ENCODE measurements at places on chromosomes 11 and 22.

DNA sequence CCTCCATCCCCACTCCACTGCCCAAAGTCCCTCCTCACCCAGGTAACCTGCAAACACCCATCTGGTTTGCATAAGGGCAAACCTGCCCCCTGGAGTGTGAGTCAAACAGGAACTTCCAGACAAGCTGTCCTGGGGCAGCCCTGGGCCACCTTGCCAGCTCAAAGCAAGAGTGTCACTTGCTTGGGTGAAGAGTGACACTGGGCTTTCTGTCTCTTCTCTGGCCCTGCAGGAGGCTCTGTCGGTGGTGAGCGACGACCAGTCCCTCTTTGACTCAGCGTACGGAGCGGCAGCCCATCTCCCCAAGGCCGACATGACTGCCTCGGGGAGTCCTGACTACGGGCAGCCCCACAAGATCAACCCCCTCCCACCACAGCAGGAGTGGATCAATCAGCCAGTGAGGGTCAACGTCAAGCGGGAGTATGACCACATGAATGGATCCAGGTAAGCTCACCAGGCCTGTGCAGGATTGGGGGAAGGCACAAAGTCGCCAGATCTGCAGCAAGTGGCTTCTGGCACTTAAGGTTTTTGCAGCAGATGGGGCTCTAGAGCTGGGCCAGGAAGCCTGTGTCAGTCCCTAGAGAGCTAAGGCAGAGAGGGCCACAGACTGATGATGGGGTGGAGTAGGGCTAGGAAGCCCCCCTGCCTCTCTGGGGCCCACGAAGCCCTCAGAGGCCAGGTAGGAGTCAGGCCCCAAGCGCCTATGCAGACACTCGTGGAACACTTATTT is 64.2 kb downstream of the FLI1 start:
- DNase-seq: no peak

- DNase-seq: no peak
These were observed 227.1 kb downstream of the DDX10 start for GRCh38 chr11:108891909-108892511.

GRCh38 chr11:3160252-3161031 is 4.7 kb downstream of the OSBPL5 start:
- DNase-seq: no peak

DNA sequence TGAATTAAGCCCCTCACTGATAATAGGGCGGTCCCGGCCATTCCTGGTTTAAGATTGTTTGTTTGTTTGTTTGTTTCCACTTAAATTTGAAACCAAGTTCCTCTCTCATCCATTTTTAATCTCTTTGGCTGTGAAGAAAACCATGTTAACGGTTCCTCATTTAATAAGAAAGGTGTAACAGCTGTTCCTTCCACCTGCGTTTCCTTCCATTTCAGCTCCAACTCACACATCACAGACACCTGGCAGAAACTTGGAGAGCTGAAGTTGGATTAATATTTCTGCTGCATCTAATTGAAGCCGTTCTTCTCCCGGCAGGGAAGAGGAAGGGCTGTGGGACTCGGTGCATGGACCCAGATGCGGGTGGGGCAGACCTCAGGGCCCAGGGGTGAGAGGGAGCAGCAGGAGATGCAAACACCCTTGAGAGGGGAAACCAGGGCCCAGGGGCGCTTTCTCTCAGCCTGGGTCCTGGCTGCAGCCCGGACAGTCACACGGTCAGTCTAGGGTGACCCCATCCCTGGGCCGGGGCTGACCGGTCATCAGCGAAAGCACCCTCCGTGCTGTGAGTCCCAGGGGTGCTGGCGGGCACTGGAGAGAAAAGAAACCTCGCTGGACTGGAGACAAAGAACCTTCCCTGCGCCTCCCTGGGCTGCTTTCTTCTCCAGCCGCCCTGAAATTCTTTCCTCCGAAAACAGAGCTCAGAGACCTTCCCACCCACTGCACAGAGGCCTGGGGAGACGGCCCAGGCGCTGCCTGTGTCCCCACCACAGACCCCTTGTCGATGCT is 242.0 kb downstream of the BRD1 start:
- DNase-seq: no peak

DNA sequence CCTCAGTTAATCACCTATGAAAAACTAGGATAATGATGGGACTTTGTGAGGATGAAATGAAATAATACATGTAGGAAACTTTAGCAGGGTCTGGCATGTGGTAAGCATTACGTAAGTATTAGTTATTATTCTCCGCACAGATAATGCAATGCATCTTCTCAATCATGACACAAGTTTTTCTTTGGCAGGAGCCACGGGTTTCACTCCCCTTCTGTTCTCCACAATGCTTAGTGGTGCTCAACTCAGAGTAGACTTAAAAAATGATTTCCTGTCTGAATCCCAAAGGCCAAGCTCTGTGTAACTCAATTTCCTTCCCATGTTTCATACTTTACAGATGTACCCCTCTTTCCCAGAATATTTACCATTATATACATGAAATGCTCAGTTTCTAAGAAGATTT is 82.9 kb downstream of the CCDC34 start:
- DNase-seq: no peak

DNA sequence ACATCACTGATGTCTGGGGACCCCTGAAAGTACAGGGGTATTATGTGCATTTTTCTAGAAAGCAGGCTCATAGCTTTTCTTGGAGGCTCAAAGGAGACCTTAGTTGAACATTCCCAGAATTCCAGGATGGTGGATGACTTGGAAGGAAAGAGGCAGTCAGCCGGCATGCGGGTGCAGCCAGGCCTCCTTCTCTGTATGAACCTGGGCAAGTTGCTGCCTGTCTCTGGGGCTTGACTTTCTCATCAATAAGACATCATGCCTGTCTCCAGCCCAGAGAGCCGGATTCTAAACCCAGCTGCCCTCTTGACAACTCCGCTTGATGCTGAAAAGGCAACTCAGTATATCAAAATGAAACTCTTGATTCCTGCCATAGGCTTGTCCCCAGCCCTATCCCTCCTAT is 12.6 kb downstream of the MS4A15 start:
- DNase-seq: no peak

- no peak for DNase-seq
These were observed 36.6 kb upstream of the PCF11 start for GRCh38 chr11:83120327-83120726.

DNA sequence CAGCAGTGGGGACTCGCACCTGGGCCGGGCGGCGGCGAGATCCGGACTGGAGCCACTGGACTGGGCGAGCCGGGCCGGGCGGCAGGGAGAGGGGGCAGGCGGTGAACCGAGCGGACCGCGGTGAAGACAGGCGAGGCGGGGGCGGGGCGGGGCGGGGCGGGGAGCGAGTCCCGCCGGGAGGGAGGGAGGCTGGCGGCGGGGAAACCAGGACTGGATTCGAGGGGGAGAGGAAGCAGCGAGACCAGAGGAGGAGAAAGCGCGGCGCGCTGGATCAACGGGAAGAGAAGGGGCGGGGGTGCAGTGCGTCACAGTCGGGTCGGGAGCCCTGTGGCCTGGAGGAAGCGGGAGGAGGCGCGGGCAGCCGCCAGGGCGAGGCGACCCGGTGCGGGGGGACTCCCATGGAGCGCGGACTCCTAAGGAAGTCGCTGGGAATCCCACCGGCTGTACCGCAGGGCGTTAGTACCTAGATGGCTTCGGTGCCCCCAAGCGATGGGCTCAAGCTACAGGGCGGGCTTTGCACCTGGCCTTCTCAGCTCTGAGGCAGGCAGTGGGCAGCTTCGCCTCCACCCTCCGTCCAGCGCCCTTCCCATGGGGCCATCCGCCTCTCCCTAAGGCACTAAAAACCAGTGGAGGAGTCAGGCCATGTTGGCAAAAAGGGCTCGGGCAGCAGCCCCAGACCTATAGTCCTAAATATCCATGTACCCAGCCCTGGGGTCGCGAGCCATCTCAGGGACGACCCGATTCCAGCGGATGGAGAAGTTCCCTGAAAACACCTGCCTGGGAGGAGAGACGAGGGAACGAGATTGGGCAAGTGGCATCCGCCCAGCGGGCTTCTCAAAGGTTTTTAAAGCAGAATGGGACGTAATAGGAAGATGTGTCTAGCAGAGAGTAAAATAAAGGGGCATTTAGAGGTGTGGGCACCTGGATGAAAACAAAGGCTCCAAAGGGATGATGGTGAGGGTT is at the start of gene TMEM121B:
TSS of gene TMEM121B (minus strand) at position 128 of the 963 bp plus-strand sequence. CDS start 233 bp downstream, outside the sequence.
- no peak for DNase-seq

GRCh38 chr11:43243927-43244326 is 67.9 kb upstream of the API5 start:
- DNase-seq: no peak

- DNase-seq: no peak
These were observed 7.8 kb upstream of the AP1B1 start for GRCh38 chr22:29396126-29396525.

GRCh38 chr11:27084518-27084917 is 43.9 kb downstream of the BBOX1 start:
- no peak for DNase-seq

DNA sequence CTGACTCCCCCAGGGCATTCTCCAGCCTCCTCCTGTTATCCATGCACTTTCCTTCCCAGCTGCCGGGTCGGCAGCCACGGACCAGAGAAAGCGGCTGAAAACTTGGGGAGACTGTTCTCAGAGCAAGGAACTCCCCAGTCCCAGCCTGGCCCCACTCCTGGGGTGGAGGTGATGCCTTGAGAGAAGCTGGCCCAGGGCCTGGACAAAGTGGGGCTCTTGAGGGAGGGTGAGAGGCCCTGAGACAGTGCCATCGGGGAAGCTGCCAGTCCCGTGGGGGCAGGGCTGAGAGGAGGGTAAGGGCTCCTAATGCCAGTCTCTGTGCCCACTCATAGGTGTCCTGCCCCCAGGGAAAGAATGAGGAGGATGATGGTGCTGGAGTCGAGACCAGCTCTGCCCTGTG is 53.8 kb downstream of the FLRT1 start:
- DNase-seq: no peak

DNA sequence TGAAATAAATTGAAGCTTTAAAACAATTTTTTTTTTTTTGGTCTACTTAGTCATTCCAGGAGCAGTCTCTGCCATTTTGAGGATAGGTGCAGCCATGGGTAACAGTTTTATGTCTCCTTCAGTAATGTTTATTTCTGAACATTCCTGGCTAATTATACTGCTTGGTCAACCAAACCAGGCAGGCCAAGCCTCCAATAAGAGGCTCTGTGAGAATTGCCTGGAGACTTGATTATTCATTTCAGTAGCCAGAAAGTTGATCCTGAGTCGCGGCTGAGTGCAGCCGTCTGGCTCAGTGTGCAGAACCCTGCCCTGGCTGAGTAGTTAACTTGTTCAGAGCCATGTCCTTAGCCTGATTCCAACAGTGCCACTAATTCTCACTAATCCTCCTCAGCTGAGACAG is 364.0 kb upstream of the FAT3 start:
- DNase-seq: no peak
